ENCODE measurements at places on chromosomes 5 and 9.

- DNase-seq: no peak
Observed at GRCh38 chr9:23774266-23774665, 51.8 kb downstream of the ELAVL2 start.

GRCh38 chr5:16291894-16292293 is 112.3 kb upstream of the MARCHF11 start:
- DNase-seq: no peak

DNA sequence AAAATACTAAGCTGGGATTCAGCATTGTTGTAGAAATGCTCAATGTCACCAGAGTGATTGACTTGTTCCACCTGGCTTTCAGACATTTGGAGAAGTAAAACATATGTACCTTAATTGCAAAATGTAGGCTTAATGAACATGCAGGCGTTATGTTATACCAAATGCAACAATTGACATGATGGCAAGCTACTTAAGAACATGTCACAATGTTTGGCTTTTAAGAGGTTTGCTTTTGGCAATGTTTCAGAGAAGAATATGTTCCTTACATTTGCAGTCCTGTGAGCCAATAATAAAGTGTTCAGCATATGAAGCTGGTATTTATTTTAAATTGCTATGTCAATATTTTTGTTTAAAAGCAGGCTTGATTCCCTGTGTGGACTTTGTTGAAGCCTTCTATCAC is 111.7 kb upstream of the NUDT12 start:
- no peak for DNase-seq

DNA sequence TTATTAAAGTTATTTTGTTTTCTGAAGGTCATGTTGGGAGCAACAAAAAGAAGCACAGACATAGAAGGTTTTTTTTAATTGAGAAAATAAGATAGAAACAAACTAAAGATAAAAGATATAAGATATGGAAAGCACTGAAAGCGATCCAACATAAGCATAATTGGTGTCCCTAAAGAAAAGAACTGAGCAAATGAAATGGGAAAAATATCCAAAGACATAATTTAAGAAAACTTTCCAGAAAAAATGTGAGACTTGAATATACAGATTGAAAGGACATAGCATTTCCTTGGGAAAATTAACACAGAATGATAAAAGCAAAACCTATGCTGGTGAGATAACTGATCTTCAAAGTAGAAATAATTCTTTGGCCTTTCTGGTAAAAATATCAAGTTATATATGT is 289.3 kb downstream of the KIAA0825 start:
- DNase-seq: no peak

- DNase-seq: no peak
Observed at GRCh38 chr5:170451747-170452365, 52.0 kb upstream of the KCNIP1 start.

DNA sequence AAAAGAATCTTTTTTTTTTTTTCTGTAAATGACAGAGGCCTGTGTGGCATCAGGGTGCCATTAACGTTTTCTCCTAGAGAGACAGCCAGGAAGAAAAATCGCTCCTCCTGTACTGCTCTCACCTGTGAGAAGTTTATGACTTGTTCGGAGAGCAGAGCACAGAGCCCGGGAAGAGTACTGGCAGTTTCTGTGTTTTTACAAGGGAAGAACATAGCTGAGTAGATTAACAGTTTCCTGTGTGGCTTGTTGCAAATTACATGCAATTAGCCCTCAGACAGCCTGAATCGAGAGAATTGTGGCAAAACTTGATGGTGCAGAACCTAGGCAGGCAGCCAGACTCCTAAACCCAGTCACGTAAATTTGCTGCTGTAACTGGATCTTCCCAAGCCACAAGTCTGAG is 32.1 kb downstream of the PRKACG start:
- no peak for DNase-seq

DNA sequence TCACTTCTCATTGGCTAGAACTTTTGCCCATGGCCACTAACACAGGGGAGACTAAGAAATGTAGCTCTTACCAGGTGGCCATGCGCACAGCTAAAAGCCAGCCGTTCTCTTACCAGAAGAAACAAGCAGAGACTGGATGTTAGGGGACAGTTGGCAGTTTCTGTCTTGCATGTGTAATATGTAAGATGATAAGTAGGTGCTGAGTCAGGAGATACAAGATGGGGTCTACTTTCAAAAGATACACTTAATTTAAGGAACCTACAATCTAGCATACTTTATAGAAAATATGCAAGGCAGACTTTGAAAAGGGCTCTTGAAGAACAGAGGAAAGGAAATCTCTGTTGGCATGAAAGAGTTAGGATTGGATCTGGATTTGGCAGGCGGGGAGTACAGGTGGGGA is 244.5 kb downstream of the ZSWIM6 start:
- DNase-seq: no peak

- DNase-seq: no peak
Observed at GRCh38 chr5:148953711-148954110, 109.2 kb downstream of the SH3TC2 start.

- no peak for DNase-seq
Observed at GRCh38 chr9:126295936-126296600, 30.6 kb upstream of the MVB12B start.

DNA sequence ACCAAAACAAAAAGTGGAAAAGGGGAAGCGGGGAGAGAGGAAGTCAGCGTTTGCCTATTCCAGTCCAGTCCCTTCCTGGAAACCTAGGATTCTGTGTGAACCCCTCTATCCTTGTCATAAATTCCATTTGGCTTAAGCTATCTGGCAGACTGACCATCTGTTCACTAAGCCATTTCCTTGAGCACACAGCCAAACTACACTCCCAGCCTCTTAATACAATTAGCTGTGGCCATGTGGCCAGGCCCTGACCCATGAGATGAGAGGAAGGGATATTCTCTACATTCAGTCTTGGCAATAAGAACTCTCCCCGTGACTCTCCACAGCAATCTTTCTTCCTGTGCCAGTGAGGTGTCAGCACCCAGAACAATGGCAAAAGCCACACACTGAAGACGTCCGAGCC is 424.8 kb downstream of the TLE1 start:
- no peak for DNase-seq

DNA sequence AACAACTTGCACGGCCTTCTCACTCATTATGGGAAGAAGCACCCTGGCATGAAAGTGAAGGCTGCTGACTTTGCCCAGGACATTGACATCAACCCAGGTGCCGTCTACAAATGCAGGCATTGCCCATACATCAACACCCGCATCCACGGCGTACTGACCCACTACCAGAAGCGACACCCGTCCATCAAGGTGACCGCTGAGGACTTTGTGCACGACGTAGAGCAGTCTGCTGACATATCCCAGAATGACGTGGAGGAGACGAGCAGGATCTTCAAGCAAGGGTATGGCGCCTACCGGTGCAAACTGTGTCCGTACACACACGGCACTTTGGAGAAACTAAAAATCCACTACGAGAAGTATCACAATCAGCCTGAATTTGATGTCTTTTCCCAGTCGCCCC is 65.4 kb downstream of the ZNF462 start:
- DNase-seq: no peak

DNA sequence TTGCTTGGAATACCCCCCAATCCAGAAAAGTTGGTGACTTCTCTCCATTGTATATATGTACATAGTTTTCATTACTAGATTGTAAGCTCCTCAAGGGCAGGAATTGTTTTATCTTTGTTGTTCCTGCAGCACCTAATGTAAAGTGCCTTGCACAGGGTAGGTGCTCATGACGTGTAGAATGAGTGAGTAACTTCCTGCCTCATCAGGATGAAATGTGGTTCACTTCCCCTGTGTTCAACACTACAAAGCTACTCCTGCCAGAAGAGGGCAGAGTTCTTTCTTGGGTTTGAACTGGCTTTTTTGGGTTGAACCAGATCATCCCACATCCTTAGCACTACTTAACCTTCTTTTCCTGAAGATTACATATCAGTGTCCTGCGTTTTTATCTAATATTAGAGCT is 23.9 kb downstream of the GTF3C4 start:
- DNase-seq: peak; percentile 5

Data from germinal center (tissue), 1 donor.